ENCODE measurements at places on chromosomes 5 and 9. TPM values are rescaled to one million over a fixed set of nuclear protein-coding genes. Genes with fewer than 3 reads are reported as not detected.

DNA sequence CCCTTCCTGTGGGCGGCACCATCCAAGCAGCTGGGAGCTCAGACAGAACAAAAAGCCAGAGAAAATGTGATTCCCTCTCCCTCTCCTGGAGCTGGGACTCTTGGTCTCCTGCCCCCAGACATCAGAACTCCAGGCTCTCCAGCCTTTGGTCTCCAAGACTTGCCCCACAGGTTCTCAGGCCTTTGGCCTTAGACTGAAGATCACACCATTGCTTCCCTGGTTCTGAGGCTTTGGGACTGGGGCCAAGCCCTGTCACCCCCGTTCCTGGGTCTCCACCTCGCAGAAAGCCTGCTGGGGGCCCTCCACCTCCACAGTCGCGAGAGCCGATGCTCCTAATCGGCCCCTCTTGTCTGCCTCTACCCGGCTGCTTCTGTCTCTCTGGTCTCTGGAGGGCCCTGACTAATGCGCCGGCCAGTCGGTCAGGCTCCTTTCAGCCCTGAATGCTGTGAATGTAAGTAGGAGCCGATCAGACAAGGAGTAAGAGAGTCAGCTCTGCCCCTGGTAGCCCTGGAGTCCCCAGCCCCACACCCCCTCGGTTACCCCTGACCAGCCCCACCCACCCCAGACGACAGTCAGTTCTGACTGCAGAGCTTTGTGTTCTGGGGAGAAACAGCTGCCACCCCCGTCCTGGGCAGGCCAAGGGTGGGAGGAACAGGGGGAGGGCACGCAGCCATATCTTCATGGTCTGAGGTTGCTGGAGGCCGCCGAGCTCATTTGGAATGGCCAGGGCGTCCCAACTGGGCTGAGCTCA is 57.5 kb downstream of the VAV2 start:
- peak; percentile 85 for DNase-seq

DNA sequence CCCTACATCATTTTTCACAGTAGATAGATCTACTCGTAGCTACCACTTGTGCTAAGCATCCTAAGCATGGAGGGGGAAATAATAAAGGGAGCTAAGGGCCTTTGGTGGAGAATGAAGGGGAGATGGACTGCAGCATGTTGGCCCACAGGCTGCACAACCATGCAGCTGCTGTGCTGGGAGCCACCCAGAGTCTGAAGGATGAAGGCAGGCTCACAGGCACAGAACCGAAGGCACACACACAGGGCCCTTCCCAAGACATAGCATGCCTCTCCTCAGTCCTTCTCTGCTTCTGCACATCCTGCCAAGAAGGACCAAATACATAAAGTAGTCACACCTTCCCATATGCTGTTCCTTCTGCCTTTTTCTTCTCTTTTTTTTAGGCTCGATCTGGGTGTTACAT is 6.6 kb downstream of the FAM193B start:
- no peak for DNase-seq

DNA sequence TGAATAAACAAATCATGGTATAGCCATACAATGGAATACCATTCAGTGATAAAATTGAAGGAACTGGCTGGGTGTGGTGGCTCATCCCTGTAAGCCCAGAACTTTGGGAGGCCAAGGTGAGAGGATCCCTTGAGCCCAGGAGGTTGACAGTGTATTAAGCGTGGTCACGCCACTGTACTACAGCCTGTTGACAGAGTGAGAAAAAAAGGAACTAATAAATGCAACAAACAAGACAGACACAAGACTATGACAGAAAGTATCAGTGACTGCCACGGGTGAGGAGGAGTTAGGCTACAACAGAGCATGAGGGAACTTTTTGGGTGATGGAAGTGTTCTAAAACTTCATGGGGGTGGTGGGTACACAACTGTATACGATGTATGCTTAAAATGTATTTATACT is 2.2 kb downstream of the FNIP1 start:
- no peak for DNase-seq

DNA sequence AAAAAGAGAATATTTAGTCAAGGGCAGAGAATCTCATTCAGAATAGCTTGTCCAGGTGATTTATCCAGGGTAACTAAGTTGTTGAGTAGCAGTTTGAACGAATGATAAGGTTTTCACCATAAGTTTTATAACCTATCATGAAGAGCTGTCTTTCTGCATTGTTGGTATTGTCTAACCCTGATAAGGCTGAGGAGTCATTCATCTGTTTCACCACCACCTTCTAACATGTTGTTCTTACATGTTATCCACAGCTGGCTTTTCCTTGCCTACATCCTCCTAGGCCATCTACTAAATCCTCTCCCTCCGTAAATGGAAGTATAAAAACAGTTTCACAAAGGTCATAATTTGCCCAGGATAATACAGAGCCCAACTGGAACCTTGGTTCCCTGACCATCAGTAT is 24.1 kb downstream of the ZNF462 start:
- DNase-seq, result no peak

GRCh38 chr5:79456890-79457583 is 56.9 kb downstream of the HOMER1 start:
- no peak for DNase-seq

GRCh38 chr9:37034938-37035647 is 1.0 kb upstream of the PAX5 start:
- no peak for DNase-seq

- DNase-seq, result no peak
These were observed 124.4 kb downstream of the RFK start for GRCh38 chr9:76269789-76270188.

GRCh38 chr9:37966412-37967013 is 62.6 kb upstream of the SLC25A51 start:
- DNase-seq, result no peak

DNA sequence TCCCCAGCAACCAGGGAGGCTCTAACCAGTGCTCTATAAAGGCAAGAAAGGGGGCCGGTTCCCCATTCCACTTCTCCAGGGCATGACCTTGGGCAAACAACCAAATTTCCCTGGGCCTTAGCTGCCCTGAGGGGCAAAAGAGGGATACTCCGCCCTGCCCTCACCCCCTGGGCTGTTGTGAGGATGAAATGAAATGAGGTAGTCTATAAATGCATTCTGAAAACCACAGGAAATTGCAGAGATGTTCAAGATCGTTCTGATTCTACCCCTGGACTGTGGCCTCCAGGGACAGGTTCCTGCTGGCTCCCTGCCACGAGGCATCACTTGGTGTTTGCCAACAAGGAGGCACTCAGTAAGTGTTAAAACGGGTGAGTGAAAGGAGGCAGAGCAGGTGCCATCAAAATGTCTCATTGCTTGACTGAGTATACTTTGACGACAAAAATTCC is 5.7 kb downstream of the RAPGEF1 start:
- peak; percentile 84 for DNase-seq

The FGD3 gene
- polyA plus RNA-seq, result 1.1 TPM

The AFAP1L1 gene
- 26.2 TPM for polyA plus RNA-seq

The SLCO6A1 gene
- polyA plus RNA-seq, result not detected

The GPRIN1 gene
- polyA plus RNA-seq, result 0.23 TPM

The PCYOX1L gene
- 3.7 TPM for polyA plus RNA-seq

Data from right cardiac atrium (tissue), 5 donors.